Fibroblast of skin of scalp (primary cell): ENCODE measurements at places on chromosomes 2 and 18.

GRCh38 chr2:181457741-181458425 lies 697 bp downstream of the ITGA4 start:
- peak; percentile 49 for DNase-seq

DNA sequence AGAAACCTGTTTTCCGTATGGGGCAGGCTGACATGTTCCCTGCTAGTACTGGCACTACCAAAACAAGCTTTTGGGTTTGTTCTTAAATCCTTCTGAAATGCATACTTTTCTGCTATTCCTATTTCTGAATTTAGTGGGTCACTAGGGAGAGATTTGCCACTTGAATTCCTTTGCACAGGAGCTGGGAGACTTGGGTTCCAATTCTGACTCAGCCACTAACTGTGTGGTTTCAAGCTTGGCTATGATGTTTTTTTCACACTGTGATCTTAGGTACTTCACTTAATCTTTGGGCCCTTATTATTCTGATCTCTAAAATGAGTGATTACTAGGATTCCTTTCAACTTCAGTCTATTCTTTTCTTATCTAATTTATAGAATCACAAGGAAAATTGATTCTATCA lies 105.5 kb downstream of the BCL11A start:
- peak; percentile 31 for DNase-seq

GRCh38 chr2:113032737-113033136 lies 19.9 kb downstream of the IL36B start:
- DNase-seq, result no peak

DNA sequence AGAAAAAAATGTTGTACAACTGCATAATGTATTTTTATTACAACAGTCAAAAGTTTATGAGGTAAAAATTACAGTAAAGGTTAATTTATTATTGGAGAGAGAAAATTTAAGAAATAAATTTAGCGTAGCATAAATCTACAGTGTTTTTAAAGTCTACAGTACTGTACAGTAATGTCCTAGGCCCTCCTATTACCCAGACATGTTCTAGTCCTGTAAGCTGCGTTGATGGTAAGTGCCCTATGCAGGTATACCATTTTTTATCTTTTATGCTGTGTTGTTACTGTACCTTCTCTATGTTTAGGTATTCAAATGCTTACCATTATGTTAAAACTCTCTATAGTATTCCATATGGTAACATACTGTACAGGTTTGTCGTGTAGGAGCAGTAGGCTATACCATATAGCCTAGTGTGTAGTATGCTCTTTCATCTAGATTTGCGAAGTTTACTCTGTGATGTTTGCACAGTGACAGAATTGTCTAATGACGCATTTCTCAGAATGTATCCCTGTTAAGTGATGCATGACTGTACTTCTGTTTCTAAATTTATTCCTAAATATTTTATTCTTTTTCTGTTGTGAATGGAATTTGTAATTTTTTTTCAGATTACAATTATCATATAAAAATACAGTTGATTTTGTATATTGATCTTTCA lies 24.5 kb downstream of the ABI2 start:
- no peak for DNase-seq

DNA sequence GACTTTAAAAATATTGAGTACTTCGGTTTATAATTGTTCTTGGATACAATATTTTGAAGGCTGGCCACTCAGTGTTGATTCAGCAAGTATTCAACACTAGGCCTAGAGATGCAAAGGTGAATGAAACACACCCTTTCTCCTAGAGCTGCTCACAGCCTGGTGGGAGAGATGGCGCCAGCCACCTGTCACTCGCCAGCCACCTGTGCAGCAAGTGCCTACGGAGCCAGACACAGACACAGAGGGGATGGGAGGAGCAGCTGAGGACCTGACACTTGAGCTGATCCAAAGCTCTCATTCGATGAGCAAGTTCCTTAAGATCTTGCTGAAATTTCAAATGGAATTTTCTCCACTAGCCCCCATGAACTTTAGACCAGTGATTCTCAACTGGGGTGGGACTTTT lies 151.1 kb upstream of the RIOK3 start:
- no peak for DNase-seq

DNA sequence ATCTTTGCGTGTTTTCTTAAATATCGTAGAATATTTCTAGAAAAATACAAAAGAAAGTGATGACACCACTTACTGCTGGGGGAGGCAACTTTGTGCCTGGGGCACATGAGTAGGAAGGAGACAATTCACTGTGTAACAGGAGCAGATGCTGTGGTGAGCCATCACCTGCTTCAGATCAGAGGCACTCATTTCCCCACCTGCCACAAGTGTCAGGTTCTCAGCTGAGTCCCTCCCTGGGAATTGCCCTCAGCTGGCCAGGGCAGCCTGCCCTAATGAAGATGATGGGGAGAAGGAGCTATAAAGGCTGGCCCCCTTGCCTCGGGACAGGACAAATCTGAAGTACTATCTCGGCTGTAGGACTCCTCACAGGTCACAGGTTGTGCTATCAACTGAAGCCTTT lies 322.8 kb downstream of the STK39 start:
- DNase-seq, result no peak

GRCh38 chr2:171787333-171788072 lies 100.2 kb downstream of the DYNC1I2 start:
- DNase-seq, result no peak

GRCh38 chr2:46410273-46411244 lies 68.8 kb upstream of the TMEM247 start:
- DNase-seq, result no peak

DNA sequence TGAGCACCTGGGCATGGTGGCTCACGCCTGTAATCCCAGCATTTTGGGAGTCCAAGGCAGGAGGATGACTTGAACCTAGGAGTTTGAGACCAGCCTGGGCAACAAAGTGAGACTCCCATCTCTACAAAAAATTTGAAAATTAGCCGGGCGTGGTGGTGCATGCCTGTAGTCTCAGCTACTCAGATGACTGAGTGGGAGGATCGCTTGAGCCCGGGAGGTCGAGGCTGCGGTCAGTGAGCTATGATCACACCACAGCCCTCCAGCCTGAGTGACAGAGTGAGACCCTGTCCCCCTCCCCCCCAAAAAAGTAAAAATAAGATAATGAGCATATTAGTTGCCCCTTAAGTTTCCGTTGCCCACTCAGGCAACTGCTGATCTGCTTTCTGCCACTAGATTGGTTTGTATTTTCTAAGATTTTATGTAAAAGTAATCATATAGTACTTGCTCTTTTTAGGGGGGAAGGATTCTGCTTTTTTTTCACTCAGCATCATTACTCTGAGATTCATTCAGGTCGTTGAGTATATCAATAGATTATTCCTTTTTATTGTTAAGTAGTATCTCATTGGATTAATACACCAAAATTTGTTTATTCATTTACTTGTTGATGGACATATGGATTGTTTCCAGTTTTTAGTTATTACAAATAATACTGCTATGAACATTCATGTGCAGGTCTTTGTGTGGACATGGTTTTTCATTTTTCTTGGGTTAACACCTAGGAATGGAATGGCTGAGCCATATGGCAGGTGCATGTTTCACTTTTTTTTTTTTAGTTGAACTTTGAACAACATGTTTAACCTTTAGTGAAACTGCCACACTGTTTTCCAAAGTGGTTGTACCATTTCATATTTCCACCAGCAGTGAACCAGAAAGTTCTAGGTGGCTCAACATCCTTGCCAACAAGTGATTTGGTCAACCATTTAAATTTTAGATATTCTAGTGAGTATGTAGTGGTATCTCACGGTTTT lies 75.0 kb upstream of the SPRED2 start:
- no peak for DNase-seq

GRCh38 chr2:121080013-121080772 lies 204.8 kb downstream of the TFCP2L1 start:
- peak; percentile 60 for DNase-seq

GRCh38 chr18:79819064-79819967 lies 21.6 kb downstream of the KCNG2 start:
- DNase-seq, result no peak

DNA sequence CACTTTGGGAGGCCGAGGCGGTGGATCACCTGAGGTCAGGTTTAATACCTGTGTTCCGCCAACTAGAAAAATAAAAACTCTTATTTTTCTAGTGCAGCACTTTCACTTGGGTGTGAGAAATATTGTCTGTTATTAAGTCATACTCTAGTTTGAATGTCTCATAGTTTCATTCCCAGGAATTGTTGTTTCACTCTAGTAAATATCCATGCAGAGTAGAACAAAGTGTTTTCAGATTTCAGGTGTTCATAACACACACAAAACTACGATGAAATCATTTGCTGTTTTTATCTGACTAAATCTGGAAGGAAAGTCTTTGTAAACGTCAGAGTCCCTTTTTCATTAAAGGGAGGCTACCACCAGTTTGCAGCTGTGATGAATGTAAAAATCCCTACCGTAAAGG lies 4.0 kb downstream of the FAM117B start:
- DNase-seq, result no peak

GRCh38 chr2:64751286-64752260 lies 97.9 kb upstream of the SERTAD2 start:
- peak; percentile 56 for DNase-seq

GRCh38 chr2:149658553-149658952 lies 71.0 kb upstream of the MMADHC start:
- DNase-seq, result no peak

GRCh38 chr2:216657086-216657855 lies 24.1 kb downstream of the IGFBP2 start:
- DNase-seq, result no peak

GRCh38 chr2:88808083-88808482 lies 116.6 kb downstream of the RPIA start:
- no peak for DNase-seq

DNA sequence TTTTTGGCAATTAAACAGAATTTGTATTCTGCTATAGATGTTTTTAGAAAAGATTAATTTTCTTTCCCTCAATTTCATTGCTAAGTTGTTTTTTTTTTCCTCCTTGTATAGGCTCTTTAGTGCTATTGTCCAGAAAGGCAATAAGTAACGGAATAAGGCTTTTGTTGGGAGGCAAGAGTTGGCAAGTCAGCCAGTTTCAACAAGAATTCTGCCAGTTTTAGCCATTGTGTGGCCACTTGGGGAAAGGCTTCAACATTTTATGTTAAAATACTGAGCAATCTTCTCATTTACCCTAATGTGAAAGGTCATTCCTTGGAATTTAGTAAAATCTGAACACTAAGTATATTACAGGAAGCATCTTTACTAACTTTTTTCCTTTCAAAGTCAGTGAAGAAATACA lies 9.6 kb downstream of the CALCRL start:
- DNase-seq, result no peak

DNA sequence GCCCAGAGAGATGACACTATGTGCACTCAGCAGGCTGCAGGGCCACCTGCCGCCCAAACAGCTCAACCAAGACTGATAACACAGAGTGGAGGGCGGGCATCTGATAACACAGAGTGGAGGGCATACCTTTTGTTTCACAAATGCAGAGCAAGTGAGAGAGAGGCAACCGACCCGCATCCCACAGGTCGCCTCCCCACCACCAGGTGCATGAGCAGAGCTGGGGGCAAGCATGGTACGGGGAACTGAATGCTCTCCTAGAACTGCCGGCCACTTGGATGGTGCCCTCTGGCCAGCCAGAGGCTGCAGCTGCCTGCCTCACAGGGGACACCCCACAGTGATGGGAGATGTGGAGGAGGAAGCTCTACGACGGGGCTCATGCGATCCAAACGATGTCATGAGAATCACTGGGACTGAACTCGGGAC lies 49.5 kb downstream of the ANO7 start:
- DNase-seq, result no peak

DNA sequence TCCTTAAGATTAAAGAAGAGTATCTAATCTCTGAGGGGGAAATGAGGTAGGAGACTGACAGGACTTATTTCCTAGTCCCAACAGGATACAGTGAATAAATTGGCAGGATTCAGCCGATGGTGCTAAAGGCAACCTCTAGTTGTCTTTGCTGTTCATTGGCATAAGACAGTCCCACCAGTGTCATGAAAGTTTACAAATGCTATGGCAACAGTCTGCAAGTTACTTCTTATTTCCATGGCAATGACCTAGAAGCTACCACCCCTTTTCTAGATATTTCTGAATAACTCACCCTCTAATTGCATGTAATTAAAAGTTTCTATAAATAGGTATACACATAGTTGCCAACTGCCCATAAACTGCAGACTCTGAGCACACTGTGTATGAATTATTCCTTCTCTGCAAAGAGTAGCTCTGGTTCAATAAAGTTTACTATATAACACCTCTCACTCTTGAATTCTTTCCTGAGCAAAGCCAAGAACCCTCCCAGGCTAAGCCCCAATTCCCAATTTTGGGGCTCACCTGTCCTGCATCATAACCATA lies 172.7 kb upstream of the LRATD1 start:
- no peak for DNase-seq

GRCh38 chr2:172333235-172333977 lies 94.0 kb upstream of the ITGA6 start:
- DNase-seq, result no peak

- DNase-seq, result no peak
Observed at GRCh38 chr2:156540706-156541105, 104.5 kb downstream of the GPD2 start.

- DNase-seq, result no peak
Observed at GRCh38 chr2:194494401-194494800, 1162.6 kb upstream of the SLC39A10 start.

- DNase-seq, result no peak
Observed at GRCh38 chr18:770583-770961, 41.5 kb downstream of the YES1 start.

DNA sequence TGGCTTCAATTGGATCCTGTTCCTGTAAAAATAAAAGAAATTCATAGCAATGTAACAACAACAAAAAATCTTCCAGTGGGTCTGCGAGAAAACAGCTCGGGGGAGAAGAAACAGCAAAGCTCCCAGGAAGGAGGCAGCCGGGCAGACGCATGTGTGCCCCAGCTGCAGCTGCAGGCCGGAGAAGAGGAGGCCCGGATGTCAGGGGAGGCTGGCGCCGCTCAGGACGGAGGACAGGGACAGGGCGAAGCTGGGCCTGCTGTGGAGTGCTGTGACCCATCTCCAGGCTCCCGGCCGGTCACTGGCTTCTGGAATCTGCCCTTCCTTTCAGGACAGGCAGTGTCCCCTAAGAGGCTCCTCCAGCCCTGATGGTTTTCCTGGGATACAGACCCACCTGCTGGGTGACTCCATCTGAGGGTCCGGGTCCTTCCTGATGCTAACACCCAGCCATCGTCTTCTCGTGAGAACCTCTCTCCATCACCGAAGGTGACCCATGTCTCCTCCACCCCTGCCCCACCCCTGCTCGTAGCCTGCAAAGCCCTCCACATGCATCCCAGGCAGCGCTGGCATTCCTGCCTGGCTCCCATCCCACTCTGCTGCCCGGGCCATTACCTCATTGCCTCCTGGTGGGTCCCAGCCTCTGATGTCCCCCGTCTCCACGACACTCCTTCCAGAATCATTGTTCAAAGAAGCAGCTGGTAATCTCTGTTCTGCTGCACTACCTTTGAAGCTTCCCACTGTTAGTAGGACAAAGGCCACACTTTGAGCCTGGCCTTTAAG lies 145.4 kb upstream of the TWIST2 start:
- no peak for DNase-seq

DNA sequence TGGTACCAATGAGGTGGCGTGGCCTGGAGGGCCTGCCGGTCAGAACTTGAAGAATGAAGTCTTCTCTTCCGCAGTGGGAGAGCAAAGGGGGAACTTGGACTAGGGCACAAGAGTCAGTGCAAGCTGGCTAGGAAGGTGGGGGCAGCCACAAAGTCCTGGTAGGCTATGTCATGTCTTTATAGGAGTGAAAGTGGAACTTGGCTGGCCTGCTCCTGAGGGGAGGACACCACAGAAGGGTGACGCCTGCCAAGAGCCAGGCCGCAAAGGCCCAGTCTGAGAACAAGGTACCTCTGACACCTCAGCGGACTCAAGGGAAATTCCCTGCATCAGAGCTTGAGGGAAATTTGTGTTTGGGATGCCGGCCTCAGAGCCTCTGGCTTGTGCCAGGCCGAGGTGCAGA lies 32.2 kb upstream of the MAP3K20 start:
- DNase-seq, result no peak

- no peak for DNase-seq
Observed at GRCh38 chr2:9162841-9163240, 43.8 kb upstream of the ASAP2 start.
